ENCODE measurements at places on chromosomes 2 and 18.

- DNase-seq = no peak
Observed at GRCh38 chr18:52716973-52717372, 377.0 kb downstream of the DCC start.

GRCh38 chr2:237662671-237663093 lies 35.3 kb downstream of the LRRFIP1 start:
- DNase-seq = peak; percentile 42

- DNase-seq = no peak
Observed at GRCh38 chr18:25125680-25126079, 226.3 kb downstream of the ZNF521 start.

DNA sequence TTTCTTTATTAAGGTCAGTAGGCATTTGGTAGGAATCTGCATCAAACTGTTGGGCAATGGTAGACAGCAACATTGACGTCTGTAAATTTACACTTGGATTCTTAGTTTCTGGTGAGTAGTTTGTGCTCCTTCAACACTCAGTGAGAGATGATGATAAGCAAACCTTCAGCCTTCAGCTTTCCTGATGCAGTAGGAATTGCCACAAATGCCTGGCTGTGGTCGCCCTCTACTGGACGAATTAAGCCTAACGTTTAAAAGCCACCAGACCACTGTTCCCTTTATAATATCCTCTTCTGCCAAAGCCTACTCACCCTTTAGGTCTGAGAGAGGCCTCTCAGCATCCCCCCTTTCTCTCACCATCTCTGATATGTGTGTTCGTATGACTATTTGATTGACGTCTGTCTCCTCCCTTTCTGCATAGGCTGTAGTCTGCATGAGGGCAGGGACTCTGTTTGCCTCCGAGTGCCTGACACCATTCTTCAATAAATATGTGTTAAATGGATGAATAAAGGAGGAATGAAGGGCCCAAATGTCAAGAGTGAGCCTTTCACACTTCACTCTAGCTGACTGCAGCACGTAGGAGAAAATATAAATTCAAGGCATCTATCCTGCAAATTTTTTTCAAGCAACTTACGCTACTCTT lies 47.0 kb upstream of the PLEKHM3 start:
- peak; percentile 7 for DNase-seq

DNA sequence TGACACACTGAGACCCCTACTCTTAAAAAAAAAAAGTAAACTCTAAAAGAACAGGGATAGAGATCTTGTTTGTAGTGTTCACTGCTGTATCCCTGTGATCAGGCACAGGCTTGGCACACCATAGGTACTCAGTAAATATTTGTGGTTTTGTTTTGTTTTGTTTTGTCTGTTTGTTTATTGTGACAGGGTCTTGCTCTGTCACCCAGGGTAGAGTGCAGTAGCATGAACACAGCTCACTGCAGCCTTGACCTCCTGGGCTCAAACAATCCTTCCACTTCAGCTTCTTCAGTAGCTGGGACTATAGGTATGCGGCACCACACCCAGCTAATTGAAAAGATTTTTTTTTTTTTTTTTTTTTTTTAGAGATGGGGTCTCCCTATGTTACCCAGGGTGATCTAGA lies 3.4 kb downstream of the FKBP1B start:
- no peak for DNase-seq

DNA sequence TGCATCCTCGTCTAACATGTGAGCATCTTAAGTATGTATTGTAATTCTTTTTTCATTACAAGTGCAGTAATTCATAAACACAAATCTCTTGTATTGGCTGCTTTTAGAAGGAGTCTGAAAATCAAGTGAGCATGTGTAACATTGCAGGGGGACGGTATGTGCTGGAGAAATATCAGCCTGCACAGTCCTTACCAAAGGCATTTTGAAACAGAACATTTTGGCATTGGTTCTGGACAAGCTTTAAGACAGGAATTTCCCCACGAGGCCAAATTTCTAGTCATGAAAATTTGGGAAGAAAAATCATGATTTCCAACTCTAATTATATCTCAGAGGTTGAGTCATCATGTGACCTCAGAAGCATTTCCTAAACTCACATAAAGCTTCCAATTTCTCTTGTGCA lies 24.7 kb upstream of the NRP2 start:
- no peak for DNase-seq

GRCh38 chr2:98063291-98063854 lies 23.6 kb upstream of the VWA3B start:
- no peak for DNase-seq

DNA sequence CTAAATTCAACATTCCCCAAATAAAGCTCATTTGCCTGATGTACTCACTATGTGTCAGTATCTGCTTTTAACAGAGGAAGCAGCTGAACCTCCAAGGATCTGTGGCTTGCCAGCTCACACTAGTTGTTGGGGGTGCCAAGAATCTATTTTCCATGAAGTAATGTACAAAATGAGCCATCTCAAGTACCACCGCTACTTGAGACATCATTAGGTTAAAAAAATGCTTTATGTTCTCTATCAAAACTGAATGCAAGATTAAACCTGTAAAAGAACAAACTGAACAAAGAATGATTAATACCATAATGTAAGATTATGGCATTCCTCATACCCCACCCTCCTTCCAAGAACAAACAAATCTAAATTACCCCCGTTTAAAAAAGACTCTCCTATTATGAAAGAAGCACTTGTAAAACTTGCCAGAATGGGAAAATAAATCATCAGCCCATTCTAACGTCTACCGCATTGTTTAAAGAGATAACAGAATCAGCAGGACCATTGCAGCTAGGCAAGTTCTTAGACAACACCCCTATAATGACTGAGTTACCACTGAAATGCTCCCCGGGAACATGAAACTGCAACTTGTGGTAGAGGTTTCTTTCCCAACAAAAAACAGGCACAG lies 471.6 kb downstream of the DLGAP1 start:
- no peak for DNase-seq

DNA sequence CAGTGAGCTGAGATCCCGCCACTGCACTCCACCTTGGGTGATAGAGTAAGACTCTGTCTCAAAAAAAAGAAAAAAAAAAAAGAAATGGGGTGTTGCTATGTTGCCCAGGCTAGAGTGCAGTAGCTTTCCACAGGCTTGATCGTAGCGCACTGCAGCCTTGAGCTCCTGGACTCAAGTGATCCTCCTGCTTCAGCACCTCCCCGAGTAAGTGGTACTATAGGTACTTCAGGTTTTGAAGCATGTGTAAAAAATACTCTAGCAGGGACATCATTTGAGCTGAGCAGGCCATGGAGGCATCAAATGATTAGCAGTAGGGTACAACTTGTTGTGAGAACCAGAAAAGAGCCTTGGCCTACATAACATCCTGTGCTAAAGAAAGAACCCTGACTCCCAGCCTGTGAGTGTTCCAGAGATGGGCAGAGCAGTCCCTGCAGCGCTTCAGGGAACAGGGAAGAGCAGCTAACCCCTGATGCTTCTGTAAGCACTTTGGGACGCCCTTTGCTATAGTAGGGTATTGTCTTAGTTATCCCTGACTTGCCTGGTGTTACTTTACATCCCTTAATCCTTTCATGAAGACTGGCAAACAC lies 119.1 kb downstream of the NEDD4L start:
- DNase-seq = no peak

GRCh38 chr2:63514781-63515180 lies 73.5 kb downstream of the WDPCP start:
- DNase-seq = no peak

DNA sequence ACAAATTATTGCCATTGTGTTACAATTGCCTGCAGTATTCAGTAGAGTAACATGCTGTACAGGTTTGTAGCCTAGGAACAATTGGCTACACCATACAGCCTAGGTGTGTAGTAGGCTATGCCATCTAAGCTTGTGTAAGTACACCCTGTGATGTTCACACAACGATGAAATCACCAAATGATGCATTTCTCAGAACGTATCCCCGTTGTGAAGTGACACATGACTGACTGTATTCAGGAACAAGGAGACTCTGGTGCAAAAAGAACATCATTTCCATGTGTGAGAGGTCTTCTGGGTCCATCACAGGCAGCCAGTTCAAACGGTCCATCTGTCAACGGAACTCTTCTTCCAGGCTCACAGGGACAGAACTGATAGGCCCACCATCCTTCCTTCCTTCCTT lies 263.7 kb downstream of the ANAPC1 start:
- no peak for DNase-seq

- DNase-seq = no peak
Observed at GRCh38 chr2:20077411-20077940, 26.0 kb upstream of the LAPTM4A start.

DNA sequence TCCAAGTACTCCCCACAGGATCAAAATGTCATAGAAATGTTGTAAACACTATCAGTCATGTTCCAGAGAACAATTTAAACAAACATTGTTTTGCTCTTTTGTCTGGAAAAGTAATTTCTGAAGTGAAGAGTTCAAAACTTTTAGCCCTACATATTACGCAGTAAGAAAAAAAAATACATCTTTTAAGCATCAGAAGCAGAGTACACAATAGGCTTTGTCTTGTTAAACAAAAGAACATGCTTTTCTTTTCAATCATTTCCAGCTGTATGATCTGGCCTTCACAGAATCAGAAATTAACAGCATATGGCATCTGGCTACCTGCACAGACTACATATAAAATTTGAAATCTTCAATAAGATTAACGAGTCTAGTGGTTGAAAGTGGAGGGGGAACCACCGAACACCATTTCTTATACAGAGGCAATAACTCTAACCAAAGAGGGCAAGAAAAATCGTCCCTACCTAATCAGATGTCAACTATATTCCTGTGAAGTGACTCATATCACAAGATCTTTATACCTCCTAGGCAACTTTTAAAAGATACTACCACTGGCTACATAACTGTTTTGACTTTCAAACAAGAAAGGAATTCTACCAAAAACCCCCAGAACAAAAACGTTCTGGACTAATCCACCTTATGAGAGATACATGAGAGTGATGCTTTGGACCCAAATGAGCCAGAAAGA lies 149.3 kb downstream of the EXOC6B start:
- no peak for DNase-seq

Measured in stimulated activated CD8-positive, alpha-beta memory T cell treated with anti-CD3 and anti-CD28 coated beads, Interleukin-15, amount 100 ng/mL, for 48 hours (primary cell).